ENCODE measurements at places on chromosomes 6 and 20.
A peak's percentile ranks its signal among the peaks of the same experiment; 100 is the strongest.

DNA sequence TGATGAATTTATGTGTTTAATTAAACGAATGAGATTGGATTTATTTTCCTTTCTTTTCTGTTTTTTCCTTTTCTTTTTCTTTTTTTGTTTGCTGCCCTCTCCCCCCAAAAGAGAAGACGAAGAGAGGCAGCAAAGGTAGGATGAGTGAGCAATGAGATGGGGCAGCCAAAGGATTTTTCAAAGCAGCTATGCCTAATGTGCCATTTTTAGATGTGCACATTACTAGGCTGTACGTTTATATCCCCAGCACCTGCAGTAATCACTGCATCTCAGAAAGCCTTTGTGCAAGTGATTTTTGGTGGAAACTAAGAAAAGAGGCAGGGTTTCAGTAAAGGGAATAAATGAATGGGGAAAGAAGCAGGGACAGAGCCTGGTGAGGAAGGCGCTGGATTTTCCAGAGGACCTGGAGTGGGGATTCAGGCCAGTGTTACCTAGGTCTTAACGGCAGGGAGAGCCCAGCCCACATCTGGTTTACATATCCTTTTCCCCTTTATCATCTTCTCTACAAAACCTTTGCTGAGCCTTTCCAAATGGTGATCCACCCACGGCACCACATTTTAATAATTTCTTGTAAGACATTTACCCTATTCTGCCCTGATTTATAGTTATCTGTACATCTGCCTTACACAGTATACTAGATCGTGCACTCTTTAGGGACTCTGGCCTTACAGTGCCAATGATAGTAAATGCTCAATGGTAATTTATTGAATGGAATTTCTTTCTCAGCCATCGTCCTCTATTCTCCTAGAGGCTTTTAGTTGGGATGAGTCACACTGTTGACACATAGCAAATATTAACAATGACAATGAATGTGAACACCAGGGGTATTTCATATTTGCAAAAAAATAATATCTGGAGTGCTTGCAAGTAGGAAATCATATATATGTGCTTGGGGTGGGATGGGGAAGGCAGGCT is 38.3 kb upstream of the ATXN1 start:
- no peak for DNase-seq

- no peak for DNase-seq
Observed at GRCh38 chr6:26129656-26130055, 42.4 kb downstream of the HFE start.

DNA sequence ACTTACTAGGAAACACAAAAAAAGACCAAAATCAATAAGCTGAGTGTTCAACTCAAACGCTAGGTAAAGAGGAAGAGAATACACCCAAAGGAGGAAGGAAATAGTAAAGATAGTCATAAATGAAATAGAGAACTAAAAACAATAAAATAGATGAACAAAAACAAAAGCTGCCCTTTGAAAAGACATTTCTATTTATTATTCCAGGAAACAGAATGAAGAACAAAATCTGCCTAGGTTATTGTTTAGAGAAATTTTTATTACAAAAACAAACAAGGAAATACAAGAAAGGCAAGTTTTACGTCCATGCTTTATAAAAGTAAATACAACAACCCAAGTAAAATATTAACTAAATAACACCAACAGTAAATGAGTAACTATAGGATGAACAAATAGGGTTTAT is 20.1 kb downstream of the HLA-DMB start:
- no peak for DNase-seq

- DNase-seq, result no peak
Observed at GRCh38 chr6:24517659-24518543, 23.1 kb downstream of the ALDH5A1 start.

- DNase-seq, result peak; percentile 37
Observed at GRCh38 chr20:45111799-45112471, 3.0 kb downstream of the WFDC5 start.

GRCh38 chr6:38976801-38977500 is 71.6 kb upstream of the GLP1R start:
- DNase-seq, result no peak

DNA sequence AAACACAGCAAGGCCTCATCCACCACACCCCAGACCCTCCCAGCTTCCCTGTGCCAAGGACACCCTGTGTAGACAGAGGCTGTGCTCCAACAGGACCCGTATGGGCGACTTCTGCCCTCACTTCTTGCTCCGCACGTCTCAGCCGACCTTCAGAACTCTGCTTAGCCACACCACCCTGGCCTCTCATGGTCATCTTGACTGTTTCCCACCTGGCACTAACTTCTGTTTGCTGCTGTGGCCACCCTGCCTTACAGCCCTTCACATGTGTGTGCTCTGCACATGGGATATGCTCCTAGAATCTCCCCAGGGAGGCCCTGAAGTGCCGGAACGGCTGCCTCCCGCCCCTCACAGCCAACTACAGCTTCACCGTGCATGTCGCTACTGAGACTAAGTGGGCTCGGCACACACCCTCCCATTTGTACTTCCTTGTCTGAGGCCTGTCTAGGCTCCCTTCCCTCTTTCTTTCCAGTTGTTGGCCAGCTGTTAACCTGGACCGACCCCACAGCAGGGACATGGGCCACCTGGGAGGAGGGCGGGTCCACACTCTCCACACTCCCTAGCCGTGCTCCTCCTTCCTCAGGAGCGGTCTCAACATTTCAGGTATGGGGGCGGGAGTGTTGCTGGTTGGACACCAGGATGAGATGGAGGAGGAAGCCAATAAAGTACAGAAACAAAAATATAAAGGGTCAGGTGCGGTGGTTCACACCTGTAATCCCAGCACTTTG is 69.6 kb downstream of the PYGB start:
- peak; percentile 18 for DNase-seq

DNA sequence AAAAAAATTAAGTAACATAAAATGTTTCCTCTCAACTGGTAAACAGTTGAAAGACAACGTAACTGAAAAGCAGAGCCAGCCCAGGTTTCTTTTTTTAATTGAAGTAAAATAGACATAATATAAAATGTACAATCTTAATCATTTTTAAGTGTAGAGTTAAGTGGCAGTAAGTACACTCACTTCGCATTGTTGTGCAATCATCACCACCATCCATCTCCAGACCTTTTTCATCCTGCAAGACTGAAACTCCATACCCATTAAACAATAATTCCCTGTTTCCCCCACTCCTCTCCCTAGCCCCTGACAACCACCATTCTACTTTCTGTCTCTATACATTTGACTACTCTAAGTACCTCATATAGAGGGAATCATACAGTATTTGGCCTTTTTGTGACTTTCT is 395.7 kb downstream of the RNGTT start:
- DNase-seq, result no peak

DNA sequence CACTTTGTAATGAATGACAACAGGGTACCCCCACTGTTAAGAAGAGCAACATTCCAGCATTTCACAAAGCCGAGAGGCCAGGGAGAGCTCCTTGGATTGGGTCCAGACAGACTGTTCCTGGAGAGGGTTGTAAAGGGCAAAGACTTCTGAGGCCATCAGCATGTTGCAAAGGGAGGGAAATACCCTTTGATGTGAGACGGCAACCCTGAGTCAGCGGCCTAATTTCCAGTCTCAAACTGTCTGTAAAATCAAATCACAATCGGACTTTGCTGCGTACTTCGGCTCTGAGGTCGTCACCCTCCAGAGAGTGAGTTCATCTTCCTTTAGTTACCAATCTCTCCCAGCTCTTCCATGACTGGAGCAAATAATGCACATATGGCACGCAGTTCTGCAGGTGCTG is 101.0 kb upstream of the DTNBP1 start:
- no peak for DNase-seq

DNA sequence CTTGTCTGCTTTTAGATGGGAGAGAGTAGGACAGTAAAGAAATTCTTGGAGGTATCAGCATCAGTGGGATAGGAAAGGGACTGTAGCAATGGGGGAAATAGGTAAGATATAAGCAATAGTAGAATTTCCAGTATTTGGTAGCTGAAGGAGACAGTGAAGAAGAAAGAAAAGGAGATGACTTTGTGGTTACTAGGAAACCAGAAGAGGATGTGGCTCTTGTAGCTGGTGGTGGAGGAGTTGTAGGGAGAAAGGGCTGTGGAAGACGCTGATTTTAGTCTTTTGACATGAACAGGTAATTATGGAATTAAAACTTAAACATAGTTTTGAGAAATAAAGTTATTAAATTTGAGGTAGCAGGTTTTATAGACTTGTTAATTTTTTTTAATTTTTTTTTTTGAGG is 26.1 kb downstream of the SH3BGRL2 start:
- DNase-seq, result no peak

- no peak for DNase-seq
Observed at GRCh38 chr20:9919271-9920014, 80.6 kb upstream of the PAK5 start.

- no peak for DNase-seq
Observed at GRCh38 chr6:105326216-105326615, 76.7 kb downstream of the PREP start.

DNA sequence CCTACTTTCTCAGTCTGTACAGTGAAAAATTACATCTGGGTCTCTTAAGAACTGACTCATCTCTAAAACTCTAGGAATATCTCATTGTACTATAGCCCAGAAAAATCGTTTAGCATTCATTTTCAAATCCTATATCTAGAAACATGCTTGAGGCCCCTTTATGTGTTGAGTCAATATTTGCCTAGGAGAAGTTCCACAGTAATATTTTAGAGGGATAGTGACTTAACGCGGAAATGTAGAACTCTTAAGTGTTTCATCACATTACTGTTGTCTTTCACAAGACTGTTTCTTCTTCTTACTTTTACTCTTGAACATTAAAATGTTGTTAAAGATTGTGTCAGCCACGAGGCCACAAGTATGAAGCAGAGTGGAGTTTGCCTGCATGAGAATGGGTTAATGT is 23.0 kb upstream of the MYLIP start:
- no peak for DNase-seq

- no peak for DNase-seq
Observed at GRCh38 chr6:52518279-52518945, 58.4 kb downstream of the TRAM2 start.

DNA sequence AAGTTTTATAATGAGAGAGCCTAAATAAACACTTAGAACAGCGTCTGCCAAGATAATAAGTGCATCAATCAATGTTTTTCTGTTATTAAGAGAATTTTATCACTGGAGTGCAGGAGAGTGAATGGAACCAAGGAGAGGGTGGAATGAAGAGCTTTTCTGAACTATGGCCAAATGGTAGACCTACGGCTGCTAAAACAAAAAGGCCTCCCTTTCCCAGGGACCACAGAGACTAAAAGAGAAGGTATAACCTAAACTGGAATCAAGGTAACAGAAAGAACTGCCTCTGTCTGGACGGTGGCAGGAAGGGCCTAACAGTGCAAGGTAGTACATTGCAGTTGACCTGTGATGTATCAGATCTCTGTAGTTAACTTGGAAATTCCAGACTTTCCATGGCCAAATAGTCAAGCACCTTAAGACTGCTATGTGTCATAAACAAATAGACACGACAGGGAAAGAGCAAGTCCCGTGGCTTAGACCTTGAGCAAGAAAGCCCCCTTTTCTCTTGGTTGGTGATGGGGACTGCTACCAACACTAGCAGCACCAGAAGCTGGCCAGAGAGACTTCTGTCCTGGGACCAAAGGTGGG is 5.5 kb downstream of the CNKSR3 start:
- no peak for DNase-seq

DNA sequence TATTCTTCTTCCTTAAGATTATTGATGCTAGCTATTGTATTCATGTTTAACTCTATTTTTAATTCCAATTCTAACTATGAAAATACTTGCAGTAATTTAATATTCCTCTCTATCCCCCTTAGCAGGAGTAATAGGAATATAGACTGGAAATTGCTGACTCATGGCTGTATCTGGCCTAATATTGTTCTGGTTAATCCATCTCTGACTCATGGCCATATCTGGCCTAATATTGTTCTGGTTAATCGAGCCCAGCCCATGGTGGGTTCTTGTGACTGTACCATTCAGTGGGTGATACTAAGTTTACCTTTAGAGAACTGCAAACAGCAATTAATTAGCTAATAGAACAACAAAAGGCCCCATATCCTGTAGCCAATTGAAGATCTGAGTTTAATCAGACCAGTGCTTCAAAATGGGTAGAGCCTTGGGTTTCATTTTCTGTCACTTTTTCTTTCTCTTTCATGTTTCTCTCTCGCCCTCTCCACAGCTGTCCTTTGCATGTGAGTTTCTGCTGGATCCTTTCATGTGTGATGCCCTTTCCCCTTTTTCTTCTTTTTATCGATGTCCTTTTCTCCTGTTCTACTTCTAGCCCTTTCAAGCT is 50.6 kb downstream of the SLC22A3 start:
- DNase-seq, result no peak

DNA sequence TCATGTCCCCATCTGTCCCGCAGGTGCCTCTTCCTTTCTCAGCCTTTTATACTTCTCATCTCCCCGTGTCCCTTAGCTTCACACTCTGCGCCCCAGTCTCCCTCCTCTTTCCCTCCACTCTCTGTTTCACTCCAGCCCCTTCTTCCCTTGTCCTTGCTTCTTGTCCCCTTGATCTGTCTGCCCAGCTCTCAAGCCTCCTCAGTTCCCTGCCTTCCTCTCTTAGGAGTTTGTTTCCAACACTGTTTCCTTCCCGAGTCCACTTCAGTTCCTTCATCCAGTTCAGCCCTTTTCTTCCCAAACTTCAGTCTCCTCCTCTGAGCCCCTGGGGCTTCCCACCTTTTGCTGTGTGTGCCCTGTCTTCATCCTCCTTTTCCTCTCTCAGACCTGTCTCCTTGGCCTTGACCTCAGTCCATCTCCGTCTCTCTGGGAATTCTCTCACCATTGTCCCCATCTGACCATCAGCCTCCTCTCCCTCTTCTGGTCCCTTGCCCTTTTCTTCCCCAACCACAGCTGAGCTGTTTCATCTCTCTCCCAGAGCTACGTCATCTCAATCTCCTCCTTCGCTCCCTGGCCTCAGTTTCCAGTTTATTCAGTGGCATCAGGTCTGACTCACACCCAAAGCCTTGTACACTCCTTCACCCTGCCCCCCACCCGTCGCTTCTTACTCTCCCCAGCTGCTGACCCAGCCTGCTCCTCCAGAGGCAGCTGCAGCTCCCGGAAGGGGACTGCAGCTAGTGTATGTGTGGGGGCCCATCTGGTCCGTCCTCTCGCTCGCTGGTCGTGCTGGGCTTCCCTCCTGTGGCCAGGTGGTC is 2.7 kb upstream of the DDR1 start:
- no peak for DNase-seq

- DNase-seq, result no peak
Observed at GRCh38 chr6:35063701-35064280, 77.3 kb downstream of the TCP11 start.

GRCh38 chr6:22467645-22468044 is 101.7 kb upstream of the HDGFL1 start:
- no peak for DNase-seq

GRCh38 chr6:137214931-137215330 is 4.3 kb downstream of the IFNGR1 start:
- DNase-seq, result no peak

GRCh38 chr20:25277941-25278521 is 30.1 kb downstream of the PYGB start:
- no peak for DNase-seq

DNA sequence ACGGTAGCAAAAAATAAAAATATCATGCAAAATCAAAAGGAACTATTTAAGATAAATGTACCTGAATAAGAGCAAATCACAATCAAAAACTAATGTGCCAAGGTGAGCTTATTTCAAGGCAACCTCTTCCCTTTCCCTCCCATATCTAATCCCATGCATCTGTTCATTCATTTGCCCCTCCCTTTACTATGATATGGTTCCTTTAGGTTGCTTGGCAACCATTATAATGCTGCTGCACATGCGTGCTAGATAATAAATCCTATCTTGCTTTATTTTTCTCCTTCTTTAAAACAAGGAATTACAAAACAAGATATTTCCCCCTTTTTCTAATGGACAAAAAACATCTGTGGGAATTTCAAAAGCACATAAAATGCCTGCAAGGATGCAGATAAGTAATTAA is 318.2 kb upstream of the POU3F2 start:
- DNase-seq, result no peak

- peak; percentile 77 for DNase-seq
Observed at GRCh38 chr6:125995972-125996580, 9.7 kb downstream of the TRMT11 start.

Measured in stimulated activated CD8-positive, alpha-beta memory T cell treated with anti-CD3 and anti-CD28 coated beads, Interleukin-4, amount 100 ng/mL, for 48 hours (primary cell).